ENCODE measurements at places on chromosomes 4 and X. TPM values are rescaled to one million over a fixed set of nuclear protein-coding genes. Genes with fewer than 3 reads are reported as not detected.

Gene MAP9
- 17.3 TPM for total RNA-seq

Gene TDO2
- not detected for total RNA-seq

Gene BEX5
- 5.8 TPM for total RNA-seq

Gene ERVMER34-1
- total RNA-seq: not detected

Gene AFP
- total RNA-seq: 2.5 TPM

Gene KCNE5
- total RNA-seq: not detected

Gene TFE3
- total RNA-seq: 35.8 TPM

Gene ATP1B4
- not detected for total RNA-seq

Gene MAP3K15
- total RNA-seq: not detected

Gene GPR78
- total RNA-seq: not detected

Gene MGARP
- 0.61 TPM for total RNA-seq

Gene DCHS2
- total RNA-seq: not detected

Gene KCND1
- 2.8 TPM for total RNA-seq

Gene CFP
- 17.7 TPM for total RNA-seq

Gene CCNG2
- 21.0 TPM for total RNA-seq

Gene CSN1S1
- total RNA-seq: not detected

Gene SLC6A8
- total RNA-seq: 2.2 TPM

Gene MAGEE2
- not detected for total RNA-seq

Gene ARR3
- not detected for total RNA-seq

Gene SCD5
- total RNA-seq: 1.4 TPM

Gene FGFBP1
- total RNA-seq: not detected

Gene ZRSR2
- total RNA-seq: 35.4 TPM

Gene NDP
- total RNA-seq: not detected

Gene VCX2
- total RNA-seq: not detected

Measured in T-cell (primary cell).